ENCODE measurements at places on chromosomes 5 and 9. TPM values are rescaled to one million over a fixed set of nuclear protein-coding genes. Genes with fewer than 3 reads are reported as not detected.

- peaks cover 4% of the 10 kb centered on the region for H3K4me1 ChIP-seq
- no peaks in the 10 kb centered on the region for H3K27me3 ChIP-seq
- H3K4me3 ChIP-seq, result no peak overlapping the region
- H3K36me3 ChIP-seq, result no peaks in the 10 kb centered on the region
Measured at GRCh38 chr5:65032250-65032649, 263.5 kb downstream of the CWC27 start.

GRCh38 chr5:107437986-107438510, 232.7 kb downstream of the EFNA5 start:
- H3K36me3 ChIP-seq, result no peaks in the 10 kb centered on the region
- H3K27me3 ChIP-seq, result no peaks in the 10 kb centered on the region
- no peak for DNase-seq
- H3K4me1 ChIP-seq, result no peaks in the 10 kb centered on the region
- H3K4me3 ChIP-seq, result no peak overlapping the region
- H3K27ac ChIP-seq, result no peak overlapping the region

DNA sequence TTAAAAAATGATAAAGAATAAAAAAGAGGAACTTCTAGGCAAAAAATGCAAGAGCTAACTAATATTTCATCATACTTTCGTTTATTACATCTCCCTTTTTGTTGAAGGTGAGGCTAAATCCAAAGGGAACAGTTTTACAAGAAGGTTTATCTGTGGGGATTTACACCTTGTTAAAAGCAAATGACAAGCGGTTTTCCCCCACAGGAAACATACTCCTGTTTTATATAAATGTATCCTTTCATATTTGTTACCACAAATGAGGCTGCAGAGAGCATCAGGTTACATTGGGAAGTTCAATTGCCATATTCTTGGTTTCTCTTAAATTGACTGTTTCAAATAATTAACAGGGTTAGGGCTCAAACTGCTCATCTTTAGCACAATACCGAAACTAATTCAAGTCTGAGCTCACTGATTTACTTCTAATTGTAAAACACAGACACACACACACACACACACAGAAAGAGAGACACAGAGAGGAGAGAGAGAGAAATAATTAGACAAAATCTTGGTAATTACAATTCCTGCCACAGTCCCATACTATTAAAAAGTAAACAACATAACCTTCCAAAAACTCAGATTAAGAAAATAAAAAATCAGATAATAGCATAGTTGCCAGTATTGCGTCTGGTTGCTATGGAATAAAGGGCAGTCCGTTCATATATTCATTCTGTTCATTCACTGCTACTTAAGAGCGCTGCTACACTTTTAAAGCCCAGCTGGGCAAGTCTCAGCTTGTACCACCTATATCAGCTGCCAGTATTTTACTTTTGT, 17.1 kb downstream of the RFX3 start:
- peak overlapping the region; percentile 71 for H3K27ac ChIP-seq
- no peak overlapping the region for H3K4me3 ChIP-seq
- no peaks in the 10 kb centered on the region for H3K36me3 ChIP-seq

The ROR2 gene
- not detected for total RNA-seq

DNA sequence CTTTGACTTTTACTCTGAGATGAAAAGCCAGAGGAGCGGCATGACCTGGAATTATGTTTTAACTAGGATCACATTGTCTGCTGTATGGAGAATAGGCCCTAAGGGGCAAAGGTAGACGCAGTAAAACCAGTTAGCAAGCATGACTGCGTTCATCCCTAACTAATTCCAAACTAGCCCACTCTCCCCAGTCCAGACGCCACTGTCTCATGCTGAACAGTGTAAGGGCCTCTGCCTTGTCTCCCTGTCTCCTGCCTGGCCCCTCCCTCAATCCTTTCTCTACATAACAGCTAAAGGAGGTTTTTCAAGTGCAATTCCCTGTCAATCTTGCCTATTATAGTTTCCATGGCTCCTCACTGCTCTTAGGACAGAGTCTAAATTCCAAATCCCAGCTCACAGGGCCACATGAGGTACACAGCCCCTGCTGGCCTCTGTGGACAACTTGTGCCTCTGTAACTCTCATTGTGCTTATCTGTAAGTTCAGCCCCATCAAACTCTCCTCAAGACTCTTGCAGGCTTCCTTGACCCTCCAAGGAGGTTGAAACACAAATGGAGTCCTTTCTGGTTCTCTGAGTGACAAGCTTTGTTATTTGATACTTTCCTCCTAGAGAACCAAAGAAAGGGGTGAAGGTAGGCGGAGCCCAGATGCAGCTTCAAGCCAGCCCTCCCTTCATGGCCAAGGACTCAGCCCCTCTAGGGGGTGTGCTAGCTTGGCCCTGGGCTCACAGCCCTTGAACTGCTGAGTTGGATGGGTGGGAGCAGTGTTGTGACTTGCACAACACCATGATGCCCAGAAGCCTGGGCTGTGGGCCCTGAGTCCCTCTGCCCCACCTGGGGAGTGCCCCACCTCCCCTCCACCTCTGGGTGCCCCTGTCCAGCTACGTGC, 16.0 kb upstream of the SLC22A4 start:
- no peaks in the 10 kb centered on the region for H3K36me3 ChIP-seq
- peaks cover 14% of the 10 kb centered on the region for H3K27me3 ChIP-seq
- no peak overlapping the region for H3K27ac ChIP-seq
- H3K4me3 ChIP-seq, result no peak overlapping the region
- DNase-seq, result no peak
- H3K4me1 ChIP-seq, result no peaks in the 10 kb centered on the region

GRCh38 chr5:67623078-67623477, 426.5 kb upstream of the CD180 start:
- no peak for DNase-seq
- H3K4me3 ChIP-seq, result no peak overlapping the region
- no peak overlapping the region for H3K27ac ChIP-seq
- H3K4me1 ChIP-seq, result no peaks in the 10 kb centered on the region
- no peaks in the 10 kb centered on the region for H3K36me3 ChIP-seq

DNA sequence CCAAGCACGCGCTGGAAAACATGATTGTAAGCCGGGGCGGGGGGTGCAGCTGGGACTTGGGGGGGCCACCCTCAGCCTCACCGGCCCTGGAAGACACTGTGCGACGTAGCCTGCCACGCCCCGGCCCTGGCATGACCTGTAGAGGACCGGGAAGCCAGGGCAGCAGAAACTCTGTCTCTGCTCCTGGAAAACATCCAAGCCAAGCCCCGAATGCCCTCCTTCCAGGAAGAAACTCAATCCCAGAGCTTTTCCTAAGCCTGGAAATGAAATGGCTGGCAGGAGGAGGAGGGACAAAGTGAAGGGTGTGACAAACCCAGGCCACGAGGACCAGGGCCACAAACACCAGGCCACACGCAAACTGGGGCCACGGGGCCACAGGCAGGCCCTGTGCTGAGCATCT, 55.4 kb downstream of the KCNT1 start:
- DNase-seq, result no peak
- no peaks in the 10 kb centered on the region for H3K36me3 ChIP-seq
- H3K4me1 ChIP-seq, result no peaks in the 10 kb centered on the region

- H3K36me3 ChIP-seq, result peaks cover 11% of the 10 kb centered on the region
- H3K27me3 ChIP-seq, result peaks cover 46% of the 10 kb centered on the region
- H3K4me3 ChIP-seq, result no peak overlapping the region
- DNase-seq, result peak; percentile 41
Measured at GRCh38 chr9:131799177-131799823, 59.4 kb upstream of the RAPGEF1 start.

DNA sequence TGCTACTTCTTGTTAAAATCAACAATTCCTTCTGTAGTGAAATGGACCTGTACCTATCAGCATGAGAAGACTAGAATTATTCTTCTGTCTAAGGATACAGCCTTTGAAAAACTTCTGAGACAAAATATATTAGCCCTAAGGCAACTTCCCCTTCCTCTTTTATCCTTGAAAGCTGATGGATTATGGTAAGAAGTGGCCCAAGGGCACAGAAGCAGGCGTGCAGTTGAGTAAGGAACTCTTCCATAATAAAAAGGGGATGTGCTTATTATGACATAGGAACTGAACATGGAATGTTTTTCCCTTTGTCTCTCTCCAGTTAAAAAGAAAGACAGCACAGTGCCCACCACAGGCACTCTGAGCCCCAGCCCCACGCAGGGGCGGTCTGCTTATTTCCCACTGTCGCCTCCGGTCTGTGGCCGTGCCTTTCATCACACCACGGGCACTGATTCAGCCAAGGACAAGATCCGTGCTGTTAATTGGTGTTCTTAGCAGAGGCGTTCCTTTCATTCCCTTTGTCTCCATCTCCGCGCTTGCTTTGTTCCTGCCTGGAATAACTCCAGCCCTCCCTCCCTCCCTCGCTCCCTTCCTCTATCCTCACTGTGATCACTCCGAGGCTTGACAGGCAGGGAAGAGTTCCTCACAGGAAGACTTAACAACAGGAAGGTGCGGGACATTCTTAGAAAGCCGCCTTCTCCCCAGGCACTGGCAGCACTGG, 135.9 kb upstream of the OTULINL start:
- no peak overlapping the region for H3K27ac ChIP-seq
- H3K36me3 ChIP-seq, result no peaks in the 10 kb centered on the region

GRCh38 chr5:100796851-100797250, 106.2 kb downstream of the ST8SIA4 start:
- H3K27ac ChIP-seq, result no peak overlapping the region
- H3K27me3 ChIP-seq, result no peaks in the 10 kb centered on the region
- DNase-seq, result no peak
- no peak overlapping the region for H3K4me3 ChIP-seq

DNA sequence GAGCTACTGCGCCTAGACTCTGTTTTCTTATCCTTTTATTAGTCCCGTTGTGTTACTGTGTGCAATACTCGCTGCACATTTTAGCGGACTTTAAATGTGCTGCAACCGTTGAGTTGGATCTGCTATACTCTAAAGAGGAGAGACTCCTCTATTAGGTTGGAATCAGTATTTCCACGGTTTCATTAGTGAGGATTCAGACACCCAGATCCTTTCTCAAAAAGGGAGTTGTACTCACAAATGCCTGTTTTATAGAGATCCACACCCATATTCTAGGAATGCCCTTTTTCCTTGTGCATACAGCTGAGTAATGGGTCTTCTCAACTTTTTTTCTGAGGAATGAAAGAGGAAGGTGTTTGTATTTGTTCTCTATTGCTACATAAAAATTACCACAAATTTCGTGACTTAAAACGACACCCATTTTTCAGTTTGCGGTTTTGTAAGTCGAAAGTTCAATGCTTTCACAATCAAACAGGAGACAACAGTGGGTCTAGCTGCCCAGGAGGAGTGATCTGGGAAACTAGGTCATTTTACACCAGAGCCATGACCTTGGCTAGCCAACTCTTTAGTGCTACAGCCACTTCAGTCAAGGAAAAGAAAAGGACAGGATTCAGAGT, 52.8 kb upstream of the SLC44A1 start:
- no peaks in the 10 kb centered on the region for H3K4me1 ChIP-seq
- no peak overlapping the region for H3K4me3 ChIP-seq
- no peak overlapping the region for H3K27ac ChIP-seq

The TOR4A gene
- 1.4 TPM for total RNA-seq

DNA sequence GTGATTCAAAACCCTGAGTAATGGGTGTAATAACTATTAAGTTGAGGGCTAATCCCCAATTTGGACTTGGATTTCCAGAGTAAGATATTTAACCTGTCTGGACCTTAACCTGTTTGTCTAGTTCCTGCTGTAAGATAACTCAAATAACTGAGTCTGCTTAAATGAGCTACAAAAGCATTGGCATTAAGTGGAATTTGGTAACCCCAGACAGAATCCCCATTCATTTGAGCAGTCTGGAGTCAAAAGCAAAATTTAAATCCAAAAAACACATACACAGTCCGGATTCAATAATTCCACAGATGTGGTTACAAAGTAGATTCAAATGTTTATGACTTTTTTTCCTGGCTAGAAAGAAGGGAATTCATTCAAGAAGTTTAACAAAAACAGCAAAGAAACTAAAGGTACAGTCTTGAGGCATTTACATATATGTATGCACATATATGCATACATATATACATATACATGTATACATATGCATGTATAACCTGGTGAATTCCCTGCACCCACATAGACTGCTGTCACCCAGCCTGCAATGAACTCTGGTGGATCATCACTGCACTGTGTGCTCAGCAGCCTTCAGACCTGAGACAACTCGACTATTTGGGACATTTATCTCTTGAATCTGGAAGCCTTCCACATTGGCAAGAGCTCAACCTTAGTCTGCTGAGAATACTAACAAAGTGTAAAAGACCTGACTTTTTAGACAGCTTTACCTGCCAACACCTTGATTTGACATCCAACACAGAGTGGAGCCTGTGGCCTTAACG, 205.4 kb downstream of the LURAP1L start:
- no peaks in the 10 kb centered on the region for H3K27me3 ChIP-seq
- H3K27ac ChIP-seq, result no peak overlapping the region
- H3K4me3 ChIP-seq, result no peak overlapping the region
- no peak for DNase-seq

The CARTPT gene
- not detected for total RNA-seq

- peaks cover 19% of the 10 kb centered on the region for H3K4me1 ChIP-seq
- H3K27ac ChIP-seq, result peak overlapping the region; percentile 90
- DNase-seq, result no peak
- peaks cover 53% of the 10 kb centered on the region for H3K27me3 ChIP-seq
- no peak overlapping the region for H3K4me3 ChIP-seq
- no peaks in the 10 kb centered on the region for H3K36me3 ChIP-seq
Measured at GRCh38 chr5:2753452-2754420, 2.3 kb upstream of the IRX2 start.

The EDIL3 gene
- total RNA-seq, result not detected

GRCh38 chr9:5186416-5187169, 1.2 kb upstream of the INSL6 start:
- H3K27me3 ChIP-seq, result peaks cover 2% of the 10 kb centered on the region
- no peaks in the 10 kb centered on the region for H3K36me3 ChIP-seq
- peak; percentile 63 for DNase-seq
- no peak overlapping the region for H3K4me3 ChIP-seq
- H3K27ac ChIP-seq, result no peak overlapping the region
- peaks cover 4% of the 10 kb centered on the region for H3K4me1 ChIP-seq

GRCh38 chr5:310516-310915, 11.0 kb upstream of the AHRR start:
- H3K27ac ChIP-seq, result no peak overlapping the region
- no peak overlapping the region for H3K4me3 ChIP-seq
- H3K27me3 ChIP-seq, result no peaks in the 10 kb centered on the region
- H3K36me3 ChIP-seq, result no peaks in the 10 kb centered on the region
- DNase-seq, result no peak

- no peak overlapping the region for H3K27ac ChIP-seq
- no peak for DNase-seq
- H3K36me3 ChIP-seq, result no peaks in the 10 kb centered on the region
- H3K4me1 ChIP-seq, result no peaks in the 10 kb centered on the region
Measured at GRCh38 chr5:133754575-133755169, 142.3 kb upstream of the FSTL4 start.

GRCh38 chr5:154683101-154683880, 71.9 kb upstream of the LARP1 start:
- DNase-seq, result no peak
- H3K4me3 ChIP-seq, result peak overlapping the region; percentile 66
- peak overlapping the region; percentile 73 for H3K27ac ChIP-seq
- H3K27me3 ChIP-seq, result peaks cover 7% of the 10 kb centered on the region

Measured in naive thymus-derived CD8-positive, alpha-beta T cell (primary cell).